ENCODE measurements at places on chromosomes 1 and 21.

DNA sequence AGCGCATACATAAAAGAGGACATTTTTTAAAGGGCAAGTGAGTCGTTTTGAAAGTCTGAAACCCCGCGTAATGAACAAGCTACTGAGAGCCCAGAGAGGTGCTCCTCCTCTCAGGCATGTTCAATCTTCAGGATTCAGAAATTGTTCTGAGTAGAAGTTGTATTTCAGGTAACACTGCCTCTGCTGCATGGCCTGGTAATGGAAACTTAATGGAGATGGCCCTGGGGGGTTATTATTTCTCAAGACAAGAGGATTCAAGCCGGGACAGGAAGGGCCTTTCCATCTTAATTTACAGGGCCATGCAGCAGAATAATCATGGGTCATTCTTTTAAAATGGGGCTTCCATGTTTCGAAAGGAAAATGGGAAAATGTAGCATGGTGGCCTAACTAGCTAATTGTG, 42.1 kb upstream of the MARK1 start:
- no peak for DNase-seq

DNA sequence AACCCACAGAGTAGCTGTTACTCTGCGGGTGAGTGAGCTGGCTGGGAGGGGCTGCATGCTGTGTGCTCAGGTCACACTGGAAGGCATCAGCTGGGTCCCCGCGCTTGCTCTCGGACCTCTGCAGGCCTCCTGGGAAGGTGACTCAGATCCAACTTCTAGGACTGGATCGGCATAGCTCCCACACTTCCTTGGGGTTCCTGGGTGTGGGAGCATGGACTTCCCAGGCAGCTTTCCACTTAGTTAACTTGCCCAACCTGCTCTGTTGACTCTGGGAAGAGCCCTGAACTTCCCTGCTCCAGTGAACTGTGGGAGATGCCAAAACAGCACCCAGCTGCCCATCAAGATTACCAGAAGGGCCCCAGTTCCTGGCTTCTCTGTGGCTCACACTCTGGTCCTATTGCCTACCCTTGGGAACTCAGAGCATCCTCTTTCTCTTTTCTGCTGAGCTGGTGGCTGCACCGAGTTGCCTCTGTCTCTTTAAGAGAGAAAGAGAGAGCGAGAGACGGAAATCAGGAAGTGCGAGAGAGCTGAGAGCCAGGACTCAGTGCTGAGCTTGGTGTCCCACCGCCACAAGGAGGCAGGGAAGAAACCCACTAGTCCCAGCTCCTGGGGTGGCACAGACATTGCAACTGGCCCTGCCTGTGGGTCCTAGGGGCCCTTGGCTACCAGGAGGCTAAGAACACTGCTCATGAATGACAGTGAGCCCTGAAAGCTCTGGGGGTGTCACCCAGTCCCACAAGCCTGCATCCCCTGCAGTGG, at the start of gene IKBKE:
TSS of gene IKBKE (plus strand) at position 544 of the 759 bp plus-strand sequence. CDS start 2,752 bp downstream, outside the sequence.
- peak; percentile 74 for DNase-seq

- peak; percentile 77 for DNase-seq
Measured at GRCh38 chr1:212512816-212513559, 80.3 kb downstream of the NENF start.

DNA sequence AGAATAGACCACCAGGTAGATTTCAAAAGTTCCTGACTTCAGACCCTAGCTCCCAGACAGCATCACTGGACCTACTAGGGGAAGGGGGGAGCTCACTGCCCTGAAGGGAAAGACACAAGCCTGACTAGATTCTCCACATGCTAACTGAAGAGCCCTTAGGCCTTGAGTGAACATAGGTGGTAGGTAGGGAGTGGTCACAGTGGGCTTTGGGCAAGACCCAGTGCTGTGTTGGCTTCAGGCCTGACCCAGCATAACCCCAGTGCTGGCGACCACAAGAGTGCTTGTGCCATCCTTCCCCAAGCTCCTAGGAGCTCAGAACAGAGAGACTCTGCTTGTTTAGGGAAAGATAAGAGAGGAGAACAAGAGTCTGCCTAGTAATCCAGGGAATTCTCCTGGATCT, 51.1 kb upstream of the ACADM start:
- DNase-seq, result no peak

DNA sequence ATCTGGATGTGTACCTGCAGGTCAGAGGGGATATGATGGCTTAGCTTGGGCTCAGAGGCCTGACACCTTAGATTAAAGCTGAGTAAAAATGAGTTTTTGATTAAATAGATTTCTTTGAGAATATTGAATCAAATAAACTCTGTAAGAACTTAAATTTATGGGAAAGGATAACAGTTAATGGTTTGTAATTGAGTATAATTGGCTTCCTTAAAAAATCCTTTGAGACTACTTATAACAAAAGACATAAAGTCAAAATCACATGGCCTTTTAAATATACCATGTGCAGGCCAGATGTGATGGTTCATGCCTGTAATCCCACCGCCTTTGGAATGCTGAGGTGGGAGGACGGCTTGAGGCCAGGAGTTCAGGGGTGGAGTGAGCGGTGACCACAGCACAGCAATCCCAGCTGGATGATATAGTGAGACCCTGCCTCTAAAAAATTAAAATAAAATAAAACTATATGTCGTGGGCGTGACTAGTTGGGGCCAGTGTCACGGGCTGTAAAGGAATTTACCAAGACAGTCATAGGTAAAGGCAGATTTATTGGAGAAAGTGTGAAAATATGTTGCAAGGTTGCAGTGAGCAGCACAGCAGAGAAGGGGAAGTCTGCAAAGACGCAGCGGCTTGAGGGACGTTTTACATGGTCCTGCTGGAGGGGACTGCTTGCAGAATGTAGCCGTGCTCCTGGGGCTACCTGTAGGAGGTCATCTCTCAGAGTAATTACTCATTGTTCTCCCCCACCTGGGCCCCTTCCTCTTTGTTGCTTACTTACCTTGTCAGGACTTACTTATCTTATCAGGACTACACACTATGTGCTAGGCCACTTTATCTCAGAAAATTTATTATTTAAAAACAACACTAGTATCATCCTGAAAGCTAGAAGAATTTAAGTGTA, 122.3 kb downstream of the ZMYM4 start:
- DNase-seq, result peak; percentile 13

- no peak for DNase-seq
Measured at GRCh38 chr1:243542739-243543415, 287.0 kb downstream of the SDCCAG8 start.

DNA sequence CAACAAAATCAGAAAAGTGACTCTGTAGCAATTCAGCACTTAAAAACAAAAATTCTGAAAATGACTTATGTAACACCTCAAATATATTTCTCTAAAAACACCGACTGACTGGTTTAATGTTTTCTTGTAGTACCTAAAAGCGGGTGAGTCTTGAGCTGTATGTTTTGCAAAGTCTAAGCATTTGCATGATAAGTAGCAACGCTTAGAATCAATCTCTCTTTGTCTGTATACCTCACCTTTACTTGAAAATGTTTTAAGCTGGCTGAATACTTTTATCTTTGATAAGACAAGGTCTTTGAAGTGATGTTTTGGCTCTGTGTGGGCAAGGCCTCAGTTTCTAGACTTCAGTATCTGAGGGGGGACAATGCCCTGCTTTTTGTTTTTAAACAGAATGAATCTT, 8.2 kb downstream of the ITPKB start:
- no peak for DNase-seq

DNA sequence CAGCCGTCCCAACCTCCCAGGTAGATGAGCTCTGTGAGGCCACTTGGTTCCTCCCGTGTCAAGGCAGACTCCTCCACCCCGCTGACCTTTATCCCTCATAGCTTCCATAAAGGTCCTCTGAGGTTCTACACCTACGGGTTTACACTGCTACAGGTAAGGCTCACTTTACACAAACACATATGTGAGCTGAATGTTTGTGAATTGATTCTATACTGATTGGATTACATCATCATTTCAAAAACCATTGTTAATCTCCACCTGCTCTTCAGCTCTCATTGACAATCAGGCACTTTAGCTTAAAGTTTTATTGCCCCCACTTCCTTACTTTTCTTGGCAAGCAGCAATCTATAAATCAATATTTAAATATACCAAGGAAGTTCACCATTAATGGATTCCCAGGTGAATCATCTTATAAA, 12.8 kb upstream of the RGS16 start:
- DNase-seq, result no peak

DNA sequence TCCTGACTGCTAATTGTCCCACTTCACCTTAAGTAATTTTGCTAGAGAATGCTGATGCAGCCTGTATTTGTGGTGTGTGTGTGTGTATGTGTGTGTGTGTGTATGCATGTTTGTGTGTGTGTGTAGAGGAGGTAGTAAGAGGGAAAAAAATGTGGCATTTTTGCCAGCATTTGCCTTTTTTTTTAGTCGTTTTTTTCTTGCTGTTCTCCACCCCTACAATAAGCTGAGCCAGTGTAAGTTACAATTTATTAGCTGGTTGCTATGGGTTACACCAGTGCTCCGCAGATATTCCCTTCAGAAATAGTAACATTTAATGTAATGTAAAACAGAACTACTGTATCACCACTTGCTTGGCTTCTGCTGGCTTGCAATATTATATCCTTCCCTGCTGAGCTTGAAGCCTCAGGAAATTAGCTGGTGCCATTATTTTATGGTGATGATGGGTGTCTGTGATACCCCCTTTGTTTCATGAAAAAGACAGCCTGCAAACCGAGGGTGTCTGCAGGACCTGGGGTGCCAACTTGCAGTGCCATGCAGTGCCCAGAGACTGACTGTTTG, 23.4 kb upstream of the IGSF3 start:
- DNase-seq, result peak; percentile 31

GRCh38 chr1:5312862-5313261, 658.5 kb downstream of the AJAP1 start:
- DNase-seq, result no peak

DNA sequence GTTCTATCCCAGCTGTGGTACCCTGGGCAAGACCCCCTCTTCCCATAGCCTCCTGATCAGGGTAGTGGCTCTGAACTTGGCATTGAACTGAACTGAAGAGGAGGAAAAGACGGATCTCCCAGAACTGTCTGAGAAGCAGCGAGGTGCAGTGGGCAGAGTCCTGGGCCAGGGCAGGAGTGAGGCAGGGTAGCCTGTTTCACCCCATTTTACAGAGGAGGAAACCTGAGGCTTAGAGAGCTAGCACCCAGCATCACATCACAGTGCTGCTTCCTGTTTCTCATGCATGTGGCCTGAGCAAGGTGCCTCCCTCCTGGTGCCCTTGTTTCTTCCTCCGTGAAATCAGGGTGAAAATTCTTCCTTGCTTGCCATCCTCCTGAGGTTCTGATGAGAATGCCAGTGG, 17.1 kb downstream of the ZNF362 start:
- DNase-seq, result no peak

DNA sequence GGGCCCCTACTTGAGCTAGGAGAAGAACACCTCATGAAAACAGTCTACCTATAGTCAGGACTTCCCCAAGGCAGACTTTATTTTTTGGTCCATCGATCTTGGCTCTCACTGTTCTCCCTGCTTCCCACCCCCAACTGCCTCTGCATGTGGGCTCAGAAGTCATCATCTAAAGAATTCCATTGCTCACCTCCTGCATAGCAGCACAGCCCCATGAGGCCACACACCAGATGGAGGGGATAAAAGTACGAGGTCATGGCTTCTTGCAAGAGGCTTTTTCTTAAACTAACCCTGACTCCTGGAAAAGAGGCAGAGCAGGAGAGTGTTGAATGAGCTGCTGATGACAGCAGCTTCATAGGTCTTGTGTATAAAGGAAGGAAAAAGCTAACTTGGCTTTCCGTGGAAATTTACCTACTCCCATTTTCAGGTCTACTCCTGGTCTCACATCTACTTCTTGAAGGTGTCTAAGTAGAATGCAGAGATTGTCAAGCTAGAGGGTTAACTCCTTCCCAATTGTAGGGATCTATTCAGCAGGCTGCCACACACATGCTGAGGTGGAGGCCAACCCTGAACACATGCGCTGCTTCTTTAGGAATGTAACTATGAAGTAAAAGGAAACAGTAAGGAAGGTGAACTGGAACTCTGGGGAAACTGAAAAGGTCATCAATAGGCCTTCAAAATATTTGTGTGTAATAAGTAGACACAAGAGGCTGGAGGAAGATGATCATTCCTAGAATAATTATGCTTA, 18.7 kb downstream of the WNT2B start:
- peak; percentile 86 for DNase-seq

- peak; percentile 65 for DNase-seq
Measured at GRCh38 chr1:32988665-32989064, 24.1 kb upstream of the RNF19B start.

- no peak for DNase-seq
Measured at GRCh38 chr1:116938216-116938615, 28.5 kb downstream of the PTGFRN start.

GRCh38 chr21:39650306-39650705, 37.6 kb downstream of the B3GALT5 start:
- no peak for DNase-seq

GRCh38 chr21:45525910-45526306, 16.3 kb downstream of the SLC19A1 start:
- DNase-seq, result no peak

DNA sequence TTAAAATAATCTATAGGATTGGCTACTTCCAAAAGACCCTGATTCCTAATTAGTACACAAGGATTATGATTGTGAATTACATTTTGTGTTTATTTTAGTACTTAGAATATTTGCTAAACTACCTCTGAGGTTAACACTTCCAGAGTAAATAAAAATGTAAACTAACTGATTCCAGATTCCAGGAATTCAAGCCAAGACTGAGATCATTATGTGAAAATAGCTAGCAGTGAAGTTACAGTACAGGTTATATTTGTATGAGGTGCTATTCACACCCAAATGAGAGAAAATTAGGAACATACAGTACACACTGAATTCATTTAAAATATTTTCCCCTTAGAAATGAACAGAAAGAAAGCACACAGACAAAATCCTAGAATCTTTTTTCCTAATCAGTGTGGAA, 28.8 kb downstream of the TTLL7 start:
- DNase-seq, result no peak

DNA sequence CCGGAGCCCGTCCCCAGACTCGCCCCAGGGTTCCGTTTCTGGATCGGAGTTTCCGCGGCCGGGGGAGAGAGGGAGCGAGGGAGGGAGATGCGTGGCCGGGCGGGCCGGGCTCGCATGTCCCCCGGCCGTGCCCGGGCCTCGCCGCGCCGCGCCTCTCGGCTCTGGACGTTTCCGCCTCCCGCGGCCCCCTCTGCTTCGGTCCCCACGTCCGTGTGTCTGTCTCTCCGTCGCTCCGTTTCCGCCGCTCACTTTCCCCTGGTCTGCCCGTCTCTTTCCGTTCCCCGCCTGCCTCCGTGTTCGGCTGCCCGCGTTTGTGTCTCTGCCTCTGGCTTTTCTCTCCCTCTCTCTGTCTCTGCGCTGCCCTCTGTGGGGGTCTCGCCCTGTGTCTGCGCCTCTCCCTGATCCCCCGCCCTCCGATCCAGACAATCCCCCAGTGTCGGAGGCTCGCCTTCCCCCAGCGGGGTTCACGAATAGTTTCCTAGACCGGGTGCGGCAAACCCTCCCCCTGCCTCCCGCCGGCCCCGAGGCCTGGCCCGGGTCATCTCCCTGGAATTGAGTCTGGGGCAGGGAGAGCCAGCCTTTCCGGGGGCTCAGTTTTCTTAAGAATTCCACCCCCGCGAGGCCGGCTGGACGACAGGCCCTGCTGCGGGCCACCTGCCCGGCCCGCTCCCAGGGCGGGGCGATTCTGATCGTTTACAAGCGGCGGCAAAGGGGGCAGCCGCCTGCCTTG, 735 bp downstream of the NBL1 start:
- DNase-seq, result no peak

- no peak for DNase-seq
Measured at GRCh38 chr1:7721940-7722669, 49.0 kb upstream of the VAMP3 start.
